Occipital lobe (tissue), 3 donors: ENCODE measurements at places on chromosomes 2 and 18. TPM values are rescaled to one million over a fixed set of nuclear protein-coding genes. Genes with fewer than 3 reads are reported as not detected.

Gene BCL2
- total RNA-seq, result 30.6 TPM

Gene KCNG3
- 0.16 TPM for total RNA-seq

Gene CCDC121
- 5.9 TPM for total RNA-seq

Gene GCG
- not detected for total RNA-seq

Gene RGPD4
- not detected for total RNA-seq

Gene EMILIN1
- total RNA-seq, result 4.5 TPM

Gene SATB2
- 532 TPM for total RNA-seq

Gene CYP27C1
- 2.2 TPM for total RNA-seq

Gene CNGA3
- total RNA-seq, result 4.4 TPM

Gene APOB
- total RNA-seq, result 0.62 TPM

Gene SNORC
- 1.6 TPM for total RNA-seq

DNA sequence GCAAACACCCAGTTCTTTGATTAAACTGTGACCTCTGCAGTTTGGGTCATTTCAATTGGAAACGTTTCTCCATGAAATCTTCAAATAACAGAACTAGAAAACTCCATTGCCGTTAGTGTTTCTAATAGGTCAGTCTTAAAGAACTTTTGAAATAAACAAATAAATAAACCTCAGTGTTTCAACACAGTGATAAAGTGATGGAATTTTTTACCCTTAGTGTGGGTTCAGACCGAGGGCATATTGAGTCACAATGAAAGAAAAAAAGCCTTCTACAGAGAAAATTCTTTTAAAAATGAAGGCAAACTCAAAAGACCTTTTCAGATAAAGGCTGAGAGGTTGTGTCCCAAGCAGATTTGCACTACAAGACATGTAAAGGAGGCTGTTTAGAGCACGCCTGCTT is 149.6 kb downstream of the NCKAP5 start:
- no peak for DNase-seq

GRCh38 chr2:102915128-102915527 is 153.3 kb downstream of the TMEM182 start:
- no peak for DNase-seq

GRCh38 chr2:201880579-201880978 is 74.2 kb downstream of the CDK15 start:
- no peak for DNase-seq

GRCh38 chr2:135186054-135186453 is 134.0 kb downstream of the RAB3GAP1 start:
- no peak for DNase-seq

DNA sequence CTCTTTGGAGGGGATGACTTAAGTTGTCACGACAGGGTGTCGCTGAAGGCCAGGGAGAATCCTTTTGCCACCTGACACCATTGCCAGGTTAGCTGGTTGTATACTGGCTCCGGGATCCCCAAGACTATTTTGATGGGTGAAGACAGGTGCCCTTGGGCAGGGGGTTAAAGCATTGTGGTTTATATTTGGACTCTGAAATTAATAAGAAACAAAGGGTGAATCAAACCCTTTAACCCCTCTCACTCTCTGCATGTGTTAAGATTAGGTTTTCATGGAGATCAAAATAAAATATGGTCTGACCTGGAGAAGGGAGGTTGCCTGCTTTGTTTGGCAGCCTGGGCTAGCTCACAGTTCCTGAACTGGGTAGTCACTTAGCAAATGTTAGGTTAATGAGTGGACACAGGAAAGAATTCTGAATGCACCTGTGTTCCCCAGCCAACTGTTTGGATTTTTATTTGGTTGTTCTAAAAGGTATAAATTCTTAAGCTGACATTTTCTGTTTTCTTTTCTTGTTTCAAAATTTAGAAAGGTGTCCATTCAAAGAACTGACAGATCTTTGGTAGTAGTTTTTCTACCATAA is 301.7 kb downstream of the KCNS3 start:
- no peak for DNase-seq

- no peak for DNase-seq
Observed at GRCh38 chr2:188628989-188629752, 337.5 kb downstream of the GULP1 start.

- no peak for DNase-seq
Observed at GRCh38 chr18:27276479-27276878, 91.4 kb upstream of the CHST9 start.

GRCh38 chr2:147829106-147829505 is 15.7 kb upstream of the ACVR2A start:
- no peak for DNase-seq

- no peak for DNase-seq
Observed at GRCh38 chr2:181408861-181409260, 48.3 kb upstream of the ITGA4 start.

DNA sequence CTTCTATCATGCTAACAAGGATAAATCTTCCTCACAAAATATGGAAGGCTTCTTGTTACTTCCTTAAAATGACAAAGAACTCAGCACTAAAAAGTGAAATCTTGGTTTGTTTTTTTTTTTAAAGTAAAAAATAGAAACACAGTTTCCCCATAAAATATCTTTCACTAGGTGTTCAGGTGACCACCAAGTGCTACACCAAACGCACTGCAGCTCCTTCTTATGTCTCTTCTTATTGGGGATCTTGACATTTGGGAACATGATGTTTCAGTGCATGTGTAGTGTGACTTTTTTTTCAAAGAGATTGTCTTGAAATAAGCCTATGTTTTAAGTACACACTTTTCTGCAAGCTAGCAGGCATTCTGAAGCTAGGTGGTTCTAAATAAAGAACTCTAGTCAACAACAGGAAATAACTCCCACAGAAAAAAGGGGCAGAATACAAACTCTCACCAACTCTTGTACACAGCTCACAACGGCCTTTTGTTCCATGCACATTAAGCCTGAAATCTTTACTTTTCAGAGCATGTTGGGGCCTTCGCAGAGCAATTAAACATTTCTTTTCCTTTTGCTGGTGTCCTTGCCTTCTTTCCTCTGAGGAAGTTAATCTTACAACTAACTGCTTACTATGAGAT is 13.2 kb upstream of the SERTAD2 start:
- no peak for DNase-seq

- DNase-seq, result no peak
Observed at GRCh38 chr2:236545248-236545658, 24.4 kb upstream of the ACKR3 start.

DNA sequence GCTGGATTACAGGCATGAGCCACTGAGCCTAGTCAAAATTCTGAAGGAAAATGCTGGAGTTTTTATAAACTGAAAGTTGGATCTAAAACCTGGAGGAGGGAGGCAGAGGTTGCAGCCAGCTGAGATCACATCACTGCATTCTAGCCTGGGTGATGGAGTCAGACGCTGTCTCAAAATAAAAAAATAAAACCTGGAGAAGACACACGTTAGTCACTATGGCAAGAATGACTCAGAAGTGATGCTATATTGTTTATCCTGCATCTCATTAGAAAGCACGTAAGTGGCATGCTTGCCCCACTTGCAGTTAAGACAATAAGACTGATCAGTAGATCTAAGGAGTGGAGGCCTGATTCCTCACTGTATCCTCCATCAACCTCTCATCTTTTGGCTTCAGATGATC is 106.6 kb upstream of the STON1 start:
- DNase-seq, result no peak

DNA sequence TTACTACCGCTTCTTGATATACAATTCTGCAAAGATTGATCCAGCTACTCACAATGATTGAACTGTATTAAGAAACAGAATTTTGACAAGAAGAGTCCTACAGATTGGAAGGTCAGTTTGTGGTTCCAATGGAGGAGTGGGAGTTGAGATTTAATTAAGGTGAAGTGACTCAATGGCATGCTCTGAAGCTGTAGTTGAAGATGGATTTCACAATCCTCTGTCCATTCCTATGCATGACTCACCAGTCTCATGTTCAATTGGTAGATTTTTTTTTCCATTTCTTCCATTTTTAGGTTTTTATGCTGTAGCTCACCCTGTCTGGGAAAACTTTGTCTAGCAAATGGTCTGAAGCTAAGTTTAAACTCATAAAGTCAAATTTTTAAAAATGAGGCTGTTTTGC is 83.3 kb downstream of the DPP4 start:
- no peak for DNase-seq

DNA sequence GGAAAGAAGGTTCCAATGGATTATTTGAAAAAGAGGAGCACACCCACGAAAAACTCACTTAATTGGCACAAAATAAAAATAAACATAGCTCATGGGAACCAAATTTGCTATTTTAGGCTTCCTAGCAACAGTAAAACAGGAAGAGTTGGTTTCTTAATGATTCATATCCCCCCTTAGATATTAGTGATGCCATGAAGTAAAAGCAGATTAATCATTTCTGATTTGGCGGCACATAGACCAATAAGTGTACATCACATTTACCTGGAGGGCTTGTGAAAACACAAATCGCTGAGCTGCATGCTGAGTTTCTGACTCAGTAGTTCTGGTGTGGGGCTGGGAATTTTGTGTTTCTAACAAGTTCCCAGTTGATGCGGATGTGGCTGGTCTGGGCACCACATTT is 260.4 kb downstream of the SLC4A3 start:
- no peak for DNase-seq

DNA sequence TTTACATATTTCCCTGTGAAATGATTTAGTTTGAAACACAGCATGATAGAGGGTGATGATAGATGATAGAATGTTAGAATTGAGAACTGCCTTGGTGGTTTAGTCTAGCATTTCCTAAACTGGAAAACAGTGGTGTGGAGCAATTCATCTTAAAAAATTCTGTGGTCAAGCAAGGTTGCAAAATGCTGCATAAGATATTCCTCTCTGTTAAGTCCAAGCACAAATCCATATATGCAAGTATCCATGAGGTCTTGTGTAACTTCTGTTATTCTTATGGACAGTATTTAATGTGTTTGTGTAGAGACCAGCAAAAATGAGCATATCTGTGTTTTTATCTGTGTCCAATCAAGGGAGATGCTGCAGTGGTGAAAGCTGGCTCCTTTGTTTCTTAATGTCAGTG is 30.0 kb downstream of the CPS1 start:
- no peak for DNase-seq
